ENCODE measurements at places on chromosomes 5 and 9. TPM values are rescaled to one million over a fixed set of nuclear protein-coding genes. Genes with fewer than 3 reads are reported as not detected.

- DNase-seq: no peak
Measured at GRCh38 chr9:18109675-18110074, 364.3 kb upstream of the ADAMTSL1 start.

GRCh38 chr5:132418881-132419280, 49.4 kb downstream of the SLC22A5 start:
- peak; percentile 44 for DNase-seq

DNA sequence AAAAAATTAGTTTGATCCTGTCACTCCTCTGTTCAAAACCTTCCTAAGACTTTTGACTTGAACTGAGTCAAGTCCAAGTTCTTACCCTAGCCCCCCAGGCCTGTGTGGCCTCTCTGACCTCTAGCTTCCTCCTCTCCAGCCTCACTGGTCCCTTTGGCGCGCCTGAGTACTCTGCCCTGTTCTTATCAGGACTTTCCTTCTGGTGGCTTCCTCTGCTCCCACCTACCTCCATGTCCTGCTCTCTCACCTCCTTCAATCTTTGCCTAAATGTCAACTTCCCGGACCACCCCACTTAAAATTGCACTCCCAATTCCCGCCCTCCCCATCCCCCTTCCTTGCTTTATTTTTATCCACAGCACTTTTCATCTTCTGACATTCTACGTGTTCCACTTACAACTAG, 526.1 kb upstream of the KLF4 start:
- no peak for DNase-seq

- peak; percentile 46 for DNase-seq
Measured at GRCh38 chr5:26582350-26583045, 455.9 kb downstream of the CDH9 start.

Gene SHOC1
- under 0.01 TPM for total RNA-seq

- no peak for DNase-seq
Measured at GRCh38 chr5:83973925-83974815, 253.5 kb upstream of the HAPLN1 start.

DNA sequence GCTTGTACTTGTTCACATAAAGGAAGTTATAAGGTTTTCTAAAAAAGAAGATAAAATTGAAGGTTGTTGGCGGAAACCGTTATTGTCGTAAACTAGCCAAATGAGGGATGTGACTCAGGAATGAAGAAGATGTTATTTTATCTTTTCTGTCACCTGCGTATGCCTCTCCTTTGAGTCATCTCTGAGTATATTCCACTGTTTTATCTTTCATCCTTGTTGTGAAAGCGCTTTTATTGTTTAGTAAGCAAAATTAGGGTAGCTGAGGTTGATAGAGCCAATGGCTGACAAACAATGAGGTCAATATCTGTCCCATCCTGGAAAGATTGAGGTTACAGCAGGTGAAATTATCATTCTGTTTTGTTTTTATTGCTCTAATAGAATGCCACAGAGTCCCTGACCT, 105.0 kb downstream of the TUSC1 start:
- no peak for DNase-seq

GRCh38 chr9:73215249-73215648, 63.6 kb downstream of the ANXA1 start:
- DNase-seq: no peak

- no peak for DNase-seq
Measured at GRCh38 chr5:37838152-37838932, 1.5 kb downstream of the GDNF start.

GRCh38 chr9:7273575-7273974, 515.8 kb downstream of the KDM4C start:
- DNase-seq: peak; percentile 17

Gene C8G
- total RNA-seq: 0.79 TPM

DNA sequence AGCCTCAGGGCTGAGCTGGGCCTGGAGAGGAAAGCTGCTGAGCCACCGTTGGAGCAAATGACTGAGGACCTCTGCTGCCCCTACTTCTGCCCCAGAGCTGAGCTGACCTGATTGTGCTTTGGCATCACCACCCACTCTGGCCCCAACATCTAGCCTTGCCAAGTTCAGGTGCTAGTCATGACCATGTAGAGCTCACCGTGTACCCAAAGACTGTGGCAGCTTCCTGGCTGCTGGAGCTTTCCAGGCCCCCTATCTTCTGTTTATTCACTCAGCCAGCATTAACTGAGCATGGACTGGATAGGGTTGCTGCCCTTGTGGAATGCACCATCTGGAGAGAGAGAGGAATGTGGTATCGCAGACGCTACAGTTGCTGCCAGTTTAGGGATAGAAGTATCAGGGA, 49.1 kb downstream of the JADE2 start:
- DNase-seq: no peak

DNA sequence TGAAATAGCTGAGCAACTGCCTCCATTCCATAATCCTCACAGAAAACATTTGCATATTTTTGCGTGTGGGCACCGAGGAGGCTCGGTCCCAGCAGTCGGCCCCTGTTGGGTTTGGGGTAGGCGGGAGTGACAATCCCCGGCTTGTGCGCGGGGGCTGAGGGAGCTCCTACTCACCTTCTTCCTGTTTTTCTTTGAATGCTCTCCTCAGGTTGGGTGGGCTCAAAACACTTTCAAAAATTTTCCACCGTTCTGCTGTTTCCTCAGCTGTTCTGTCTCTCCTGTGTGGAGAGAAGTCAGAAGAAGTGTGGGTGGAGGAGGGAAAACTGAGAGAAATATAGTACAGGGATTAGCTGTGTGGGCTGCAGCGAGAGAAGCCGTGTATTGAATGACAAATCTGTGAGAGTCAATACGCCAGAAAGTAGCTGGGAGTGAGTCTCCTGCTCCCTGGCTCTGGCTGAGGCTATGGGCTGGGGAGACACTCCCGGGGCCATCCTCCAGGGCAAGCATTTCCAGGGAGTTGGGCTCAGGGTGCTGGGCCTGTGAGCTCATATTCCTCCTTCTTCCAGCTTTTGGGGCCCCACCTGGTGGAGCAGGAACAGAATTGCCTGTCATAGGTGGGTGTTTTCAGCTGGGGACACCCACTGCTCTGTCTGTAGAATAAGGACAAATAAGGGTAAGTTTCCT, 84.7 kb downstream of the CMYA5 start:
- DNase-seq: peak; percentile 18

Gene RFESD
- total RNA-seq: 2.2 TPM

GRCh38 chr9:137305060-137305797, 3.2 kb upstream of the NRARP start:
- DNase-seq: peak; percentile 55

- DNase-seq: no peak
Measured at GRCh38 chr9:131744720-131745201, 4.9 kb upstream of the RAPGEF1 start.

- no peak for DNase-seq
Measured at GRCh38 chr5:57559110-57559635, 76.6 kb upstream of the ACTBL2 start.

DNA sequence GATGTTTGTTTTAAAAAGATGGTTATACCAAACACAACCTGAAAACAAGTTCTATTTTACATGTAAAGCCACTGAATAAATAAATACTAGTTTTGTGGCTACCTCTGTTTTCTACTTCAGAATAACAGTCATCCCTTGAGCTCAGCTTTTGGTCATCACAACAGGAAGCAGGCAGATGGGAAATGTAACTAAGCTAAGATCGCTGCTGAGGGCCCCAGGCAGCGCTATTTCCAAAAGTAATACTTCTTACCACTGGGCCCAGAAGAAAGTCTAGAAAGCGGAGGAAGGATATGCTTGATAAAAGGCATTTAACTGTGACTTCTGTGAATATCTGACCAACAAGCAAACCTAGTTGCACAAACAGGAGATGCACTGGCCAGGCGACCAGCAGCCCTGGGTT, 61.4 kb downstream of the SERINC5 start:
- no peak for DNase-seq

DNA sequence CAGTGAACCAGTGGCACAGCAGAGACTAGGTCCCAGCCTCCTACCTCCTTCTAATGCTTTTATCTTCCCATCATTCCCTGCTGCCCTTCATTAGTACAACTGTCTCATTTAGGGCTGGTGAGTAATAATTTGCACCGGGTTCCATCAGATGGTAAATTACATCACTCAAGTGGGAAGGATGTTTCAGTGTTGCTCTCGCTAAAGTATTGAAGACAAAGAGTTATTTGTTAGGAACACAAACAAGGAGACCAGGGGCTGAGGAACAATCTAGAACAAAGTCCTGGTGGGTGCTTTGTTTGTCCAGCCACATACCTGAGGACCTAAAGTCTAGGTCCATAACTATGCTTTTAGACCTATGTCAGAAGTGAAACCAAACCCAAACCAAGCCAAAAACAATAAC, 52.4 kb downstream of the SEC61B start:
- DNase-seq: no peak

Gene IFNA2
- total RNA-seq: not detected

DNA sequence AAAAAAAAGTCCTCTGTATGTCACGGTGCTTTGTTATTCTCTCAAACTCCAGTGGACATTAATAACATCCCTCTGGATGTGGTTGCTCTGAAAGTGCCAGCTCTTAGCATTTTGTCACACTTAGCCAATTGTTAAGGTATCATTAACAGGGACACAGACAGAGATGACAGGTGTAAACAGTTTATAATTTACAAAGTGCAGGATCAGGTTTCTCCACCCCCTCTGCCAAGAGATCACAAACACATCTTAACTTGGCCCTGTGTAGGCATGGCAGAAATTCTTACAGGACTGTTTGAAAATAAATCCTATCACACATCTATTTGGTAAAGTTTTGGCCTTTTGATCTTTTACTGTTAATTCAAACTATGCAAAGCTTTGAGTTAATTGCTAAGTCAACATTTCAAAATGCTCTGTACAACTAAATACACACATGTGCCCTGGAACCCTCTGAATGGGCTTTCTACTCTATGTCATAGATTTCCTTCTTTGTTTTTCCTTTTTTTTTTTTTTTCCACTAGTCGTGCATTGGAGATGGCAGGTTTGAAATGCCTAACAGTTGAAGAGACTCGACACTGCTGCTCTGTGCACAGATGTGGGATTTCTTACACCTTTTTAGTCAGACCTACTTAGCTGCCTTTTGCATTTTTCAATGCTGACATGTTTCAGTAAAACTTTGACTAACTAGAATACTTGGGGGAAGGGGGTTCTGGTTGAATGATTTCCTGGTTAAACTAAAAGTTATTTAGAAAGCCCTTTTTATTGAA, 41.7 kb downstream of the SEMA6A start:
- DNase-seq: no peak

Gene EGFLAM
- total RNA-seq: 0.13 TPM

- no peak for DNase-seq
Measured at GRCh38 chr5:3602785-3603502, 7.3 kb downstream of the IRX1 start.

DNA sequence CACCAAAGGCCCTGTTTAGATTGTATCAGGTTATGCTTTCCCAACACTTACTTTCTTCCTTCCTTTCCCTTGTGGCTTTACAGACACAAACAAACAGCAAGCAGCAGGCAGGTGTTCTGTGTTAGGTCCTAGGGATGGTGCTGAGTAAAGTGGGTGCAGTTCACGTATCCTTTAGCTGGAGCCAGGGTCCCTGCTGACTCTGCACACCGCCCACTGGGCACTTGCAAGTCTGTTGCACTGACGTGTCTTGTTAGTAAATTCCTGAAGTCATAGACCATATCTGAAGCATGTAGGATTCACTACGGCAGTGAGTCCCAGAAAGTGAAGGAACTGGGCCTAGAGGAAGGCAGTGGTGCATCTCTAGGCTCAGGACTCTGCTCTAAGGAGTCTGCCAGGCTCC, 96.5 kb downstream of the DAPK1 start:
- DNase-seq: peak; percentile 32

Gene CARTPT
- not detected for total RNA-seq

GRCh38 chr9:113223963-113224362, 2.6 kb downstream of the SLC31A1 start:
- no peak for DNase-seq

DNA sequence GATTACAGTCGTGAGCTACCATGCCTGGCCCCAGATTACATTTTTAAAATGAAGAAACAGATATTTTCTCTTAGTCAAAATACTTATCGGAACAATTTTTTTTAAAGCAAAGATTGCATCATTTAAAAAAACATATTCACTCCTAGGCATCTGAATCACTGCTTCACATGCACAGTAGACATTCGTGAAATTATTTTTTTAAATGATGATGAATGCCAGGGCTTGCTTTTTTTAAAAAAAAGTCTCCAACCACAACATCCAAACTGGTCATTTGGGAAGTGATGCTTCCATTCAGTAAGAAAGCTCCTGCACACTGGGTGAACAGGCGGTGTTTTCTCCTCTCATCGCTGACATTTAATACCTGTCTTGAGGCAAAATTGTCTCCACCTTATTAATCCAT, 223.0 kb upstream of the DMRT1 start:
- DNase-seq: peak; percentile 71

Gene PCDHGB4
- total RNA-seq: 2.1 TPM

- DNase-seq: peak; percentile 52
Measured at GRCh38 chr9:104968025-104968982, 40.3 kb upstream of the ABCA1 start.

Gene ST6GALNAC6
- 18.4 TPM for total RNA-seq

All from bronchial epithelial cell (primary cell).